ENCODE measurements at places on chromosomes 4 and X. TPM values are rescaled to one million over a fixed set of nuclear protein-coding genes. Genes with fewer than 3 reads are reported as not detected.

Gene ASMT
- 0.50 TPM for total RNA-seq

Gene GSPT2
- 7.8 TPM for total RNA-seq

Gene SSX2B
- not detected for total RNA-seq

Gene CXCL3
- 0.30 TPM for total RNA-seq

Gene VEGFD
- total RNA-seq: not detected

Gene NUP62CL
- total RNA-seq: 0.74 TPM

Gene GPR119
- not detected for total RNA-seq

Gene VCX2
- not detected for total RNA-seq

Gene SPIN2A
- 0.49 TPM for total RNA-seq

Gene FAM236C
- not detected for total RNA-seq

Gene PCDH7
- total RNA-seq: not detected

Gene MAGED4
- 0.28 TPM for total RNA-seq

Gene TIGD4
- 0.22 TPM for total RNA-seq

Gene RASL11B
- total RNA-seq: 0.63 TPM

Gene GIMD1
- not detected for total RNA-seq

Gene SNCA
- not detected for total RNA-seq

Gene IL2RG
- 213 TPM for total RNA-seq

Gene USP17L29
- not detected for total RNA-seq

Gene PTTG2
- 0.55 TPM for total RNA-seq

Gene USP11
- total RNA-seq: 62.6 TPM

Gene ZDHHC15
- total RNA-seq: 0.20 TPM

Gene LRIT3
- total RNA-seq: not detected

Gene EMCN
- total RNA-seq: not detected

Gene TLR6
- total RNA-seq: 0.69 TPM

Gene RTL3
- not detected for total RNA-seq

Gene BCAP31
- total RNA-seq: 42.1 TPM

Gene BCLAF3
- total RNA-seq: 6.5 TPM

Gene AWAT2
- not detected for total RNA-seq

Gene HS3ST1
- not detected for total RNA-seq

Gene MAGT1
- 29.9 TPM for total RNA-seq

Gene FREM3
- not detected for total RNA-seq

Gene SCD5
- 0.14 TPM for total RNA-seq

Gene RAB41
- total RNA-seq: not detected

Gene TCEAL1
- 4.9 TPM for total RNA-seq

Gene FAM53A
- total RNA-seq: 2.4 TPM

Gene SLC38A5
- total RNA-seq: 7.0 TPM

Gene HTN3
- total RNA-seq: not detected

Gene ADH7
- not detected for total RNA-seq

Gene SHOX
- not detected for total RNA-seq

Gene KLHL34
- total RNA-seq: 0.52 TPM

Gene GNL3L
- 21.5 TPM for total RNA-seq

Gene NAA11
- total RNA-seq: not detected

Gene CLDN24
- total RNA-seq: not detected

Gene HAUS7
- total RNA-seq: 24.4 TPM

All from CD4-positive, alpha-beta T cell (primary cell).